ENCODE measurements at places on chromosomes 6 and 20.

GRCh38 chr6:112116221-112116620, 28.8 kb downstream of the FAM229B start:
- DNase-seq, result no peak

- DNase-seq, result no peak
Measured at GRCh38 chr20:44690781-44691423, 24.3 kb upstream of the CCN5 start.

GRCh38 chr6:96816301-96816817, 20.9 kb downstream of the GPR63 start:
- DNase-seq, result no peak

- no peak for DNase-seq
Measured at GRCh38 chr6:12578751-12579150, 137.8 kb upstream of the PHACTR1 start.

DNA sequence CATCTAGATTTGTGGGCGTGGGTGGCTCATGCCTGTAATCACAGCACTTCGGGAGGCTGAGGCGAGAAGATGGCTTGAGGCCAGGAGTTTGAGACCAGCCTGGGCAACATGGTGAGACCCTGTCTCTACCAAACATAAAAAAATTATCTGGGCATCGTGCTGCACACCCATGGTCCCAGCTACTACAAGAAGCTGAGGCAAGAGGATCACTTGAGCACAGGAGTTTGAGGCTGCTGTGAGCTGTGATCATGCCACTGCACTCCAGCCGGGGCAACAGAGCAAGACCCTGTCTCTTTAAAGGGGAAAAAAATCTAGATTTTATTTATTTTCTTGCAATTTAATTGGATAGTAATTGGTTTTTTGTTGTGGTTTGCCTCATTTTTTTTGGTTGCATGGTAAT, 53.6 kb downstream of the DEK start:
- DNase-seq, result no peak
